ENCODE measurements at places on chromosomes 13 and 19. TPM values are rescaled to one million over a fixed set of nuclear protein-coding genes. Genes with fewer than 3 reads are reported as not detected.

The EHD2 gene
- total RNA-seq = 38.4 TPM

The PSG3 gene
- total RNA-seq = not detected

The OLFM2 gene
- total RNA-seq = 8.5 TPM

The DCUN1D2 gene
- total RNA-seq = 31.5 TPM

DNA sequence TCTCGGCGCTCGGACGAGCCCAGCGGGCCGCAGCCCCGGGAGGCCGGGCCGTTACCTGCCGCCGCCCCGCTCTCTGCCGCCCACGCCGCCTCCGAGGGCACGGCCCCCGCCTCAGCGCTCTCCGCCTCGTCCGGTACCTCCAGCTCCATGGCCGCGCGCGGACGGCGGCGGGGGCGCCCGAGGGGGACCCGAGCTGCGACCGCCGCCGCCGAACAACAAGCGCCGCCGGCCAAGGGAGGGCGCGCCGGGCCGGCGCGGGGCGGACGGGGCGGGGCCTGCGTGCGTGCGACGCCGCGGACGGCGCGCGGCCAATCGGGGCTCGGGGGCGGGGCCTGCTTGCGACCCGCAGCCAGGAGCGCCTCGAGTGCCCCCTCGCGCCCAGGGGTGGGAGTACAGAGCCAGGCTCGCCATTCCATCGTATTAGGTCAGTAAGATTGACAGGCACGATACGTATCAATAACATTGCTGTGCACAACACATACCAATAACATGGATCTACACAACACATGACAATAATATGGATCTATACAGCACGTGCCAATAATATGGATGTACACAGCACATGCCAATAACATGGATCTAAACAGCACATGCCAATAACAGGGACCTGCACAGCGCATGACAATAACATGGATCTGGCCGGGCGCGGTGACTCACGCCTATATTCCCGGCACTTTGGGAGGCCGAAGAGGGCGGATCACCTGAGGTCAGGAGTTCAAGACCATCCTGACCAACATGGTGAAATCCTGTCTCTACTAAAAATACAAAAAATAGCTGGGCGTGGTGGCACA is at the start of gene PIP5K1C:
Gene PIP5K1C, minus strand, starts transcription at position 227 of the 791 bp plus-strand sequence. Its CDS starts 78 bp downstream, at position 149.
- H3K27me3 ChIP-seq = no peaks in the 10 kb centered on the region
- H3K27ac ChIP-seq = peak within 1 kb of the TSS; percentile 83
- peaks cover 52% of the 10 kb centered on the region for H3K4me1 ChIP-seq
- peaks cover 8% of the 10 kb centered on the region for H3K36me3 ChIP-seq
- DNase-seq = peak; percentile 94

DNA sequence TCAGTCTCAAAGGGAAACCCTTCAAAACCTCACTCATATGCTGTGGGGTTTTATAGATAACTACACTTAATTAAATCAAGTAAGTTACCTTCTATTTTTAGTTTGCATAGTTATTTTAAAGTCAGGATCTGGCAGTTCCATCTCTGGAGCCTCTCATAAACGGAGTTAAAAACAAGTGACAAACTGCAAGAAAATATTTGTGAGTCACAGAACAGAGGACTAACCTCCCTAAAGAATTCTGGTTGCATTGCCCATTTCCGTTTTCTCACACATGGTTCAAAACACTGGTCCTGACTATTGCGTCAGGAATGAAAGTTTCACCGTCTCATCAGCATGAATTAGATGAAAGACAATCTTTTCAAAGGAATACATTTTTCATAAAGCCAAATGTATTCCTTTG is 10.6 kb downstream of the RXFP2 start:
- H3K4me1 ChIP-seq = no peaks in the 10 kb centered on the region
- H3K36me3 ChIP-seq = no peaks in the 10 kb centered on the region
- no peaks in the 10 kb centered on the region for H3K27me3 ChIP-seq
- no peak overlapping the region for H3K4me3 ChIP-seq
- DNase-seq = no peak
- H3K27ac ChIP-seq = no peak overlapping the region

GRCh38 chr13:80923907-80924306 is 583.0 kb upstream of the SPRY2 start:
- H3K36me3 ChIP-seq = no peaks in the 10 kb centered on the region
- peak; percentile 31 for DNase-seq
- no peaks in the 10 kb centered on the region for H3K27me3 ChIP-seq
- H3K4me3 ChIP-seq = no peak overlapping the region
- no peak overlapping the region for H3K27ac ChIP-seq

- DNase-seq = peak; percentile 72
- H3K27ac ChIP-seq = peak overlapping the region; percentile 61
- H3K36me3 ChIP-seq = peaks cover 45% of the 10 kb centered on the region
- peaks cover 27% of the 10 kb centered on the region for H3K4me1 ChIP-seq
- H3K4me3 ChIP-seq = peak overlapping the region; percentile 39
- H3K27me3 ChIP-seq = no peaks in the 10 kb centered on the region
Observed at GRCh38 chr19:14440049-14440448, 6.9 kb downstream of the PKN1 start.

GRCh38 chr13:104648291-104648690 is 1582.1 kb upstream of the SLC10A2 start:
- H3K36me3 ChIP-seq = no peaks in the 10 kb centered on the region
- H3K4me1 ChIP-seq = no peaks in the 10 kb centered on the region

- DNase-seq = no peak
- H3K4me3 ChIP-seq = no peak overlapping the region
- no peaks in the 10 kb centered on the region for H3K36me3 ChIP-seq
- H3K4me1 ChIP-seq = peaks cover 16% of the 10 kb centered on the region
- H3K27ac ChIP-seq = no peak overlapping the region
Observed at GRCh38 chr19:19823916-19824315, 2.4 kb upstream of the ZNF506 start.

- H3K27ac ChIP-seq = no peak overlapping the region
- DNase-seq = no peak
- H3K4me3 ChIP-seq = no peak overlapping the region
- H3K4me1 ChIP-seq = no peaks in the 10 kb centered on the region
- no peaks in the 10 kb centered on the region for H3K36me3 ChIP-seq
- no peaks in the 10 kb centered on the region for H3K27me3 ChIP-seq
Observed at GRCh38 chr13:80586356-80586755, 245.4 kb upstream of the SPRY2 start.
